Stimulated activated CD8-positive, alpha-beta memory T cell treated with anti-CD3 and anti-CD28 coated beads, Interleukin-12 subunit alpha, Interleukin-12 subunit beta, amount 100 ng/mL, for 4 hours (primary cell): ENCODE measurements at places on chromosomes 7 and 10.

- DNase-seq, result no peak
These were observed 2.1 kb downstream of the GHRHR start for GRCh38 chr7:30965883-30966282.

DNA sequence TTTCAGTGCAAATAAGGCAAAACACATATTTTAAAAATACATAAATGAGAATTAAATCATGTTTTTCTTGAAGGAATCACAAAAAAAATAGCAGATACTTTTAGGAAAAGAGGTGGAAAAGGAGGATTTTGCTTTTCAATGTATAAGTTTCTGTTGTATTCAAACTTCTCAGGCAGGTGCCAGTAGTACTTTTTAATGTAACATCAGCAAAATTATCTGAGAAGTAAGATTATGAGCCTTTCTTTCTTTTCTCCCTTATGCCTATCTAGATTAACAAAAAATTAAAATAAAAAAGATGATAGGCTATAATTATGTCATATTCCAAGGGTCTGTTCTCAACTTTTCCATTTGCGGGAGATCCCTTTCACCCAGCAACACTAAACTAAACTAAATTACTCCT lies 2.6 kb downstream of the DRGX start:
- DNase-seq, result no peak

DNA sequence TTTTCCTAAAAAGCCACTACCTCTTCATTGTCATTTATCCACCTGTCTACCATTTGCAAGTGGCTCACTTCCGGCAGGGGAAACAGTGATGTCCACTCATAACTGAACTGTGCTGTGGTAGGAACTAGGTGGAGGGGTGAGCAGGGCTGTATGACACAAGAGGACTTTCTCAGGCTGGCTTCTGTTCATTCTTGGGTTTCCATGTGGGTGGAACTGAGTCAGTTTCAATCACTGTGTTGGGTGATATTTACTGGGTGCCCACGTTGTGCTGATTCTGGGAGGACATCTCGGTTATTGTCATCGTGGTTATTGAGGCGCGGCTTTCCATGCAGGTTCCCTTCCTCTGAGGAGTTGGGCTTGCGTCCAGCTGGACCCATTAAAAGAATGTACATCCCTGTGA lies 38.8 kb downstream of the RAMP3 start:
- no peak for DNase-seq

DNA sequence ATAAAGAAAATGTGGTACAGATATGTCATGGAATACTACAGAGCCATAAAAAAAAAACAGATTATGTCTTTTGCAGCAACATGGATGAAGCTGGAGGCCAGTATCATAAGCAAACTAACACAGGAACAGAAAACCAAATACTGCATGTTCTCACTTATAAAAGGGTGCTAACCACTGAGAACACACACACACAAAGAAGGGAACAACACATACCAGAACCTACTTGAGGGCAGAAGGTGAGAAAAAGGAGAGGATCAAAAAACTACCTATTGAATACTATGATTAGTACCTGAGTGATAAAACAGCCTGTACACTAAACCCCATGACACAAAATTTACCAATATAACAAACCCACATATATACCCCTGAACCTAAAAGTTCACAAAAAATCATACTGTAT lies 144.6 kb downstream of the TPK1 start:
- DNase-seq, result no peak

DNA sequence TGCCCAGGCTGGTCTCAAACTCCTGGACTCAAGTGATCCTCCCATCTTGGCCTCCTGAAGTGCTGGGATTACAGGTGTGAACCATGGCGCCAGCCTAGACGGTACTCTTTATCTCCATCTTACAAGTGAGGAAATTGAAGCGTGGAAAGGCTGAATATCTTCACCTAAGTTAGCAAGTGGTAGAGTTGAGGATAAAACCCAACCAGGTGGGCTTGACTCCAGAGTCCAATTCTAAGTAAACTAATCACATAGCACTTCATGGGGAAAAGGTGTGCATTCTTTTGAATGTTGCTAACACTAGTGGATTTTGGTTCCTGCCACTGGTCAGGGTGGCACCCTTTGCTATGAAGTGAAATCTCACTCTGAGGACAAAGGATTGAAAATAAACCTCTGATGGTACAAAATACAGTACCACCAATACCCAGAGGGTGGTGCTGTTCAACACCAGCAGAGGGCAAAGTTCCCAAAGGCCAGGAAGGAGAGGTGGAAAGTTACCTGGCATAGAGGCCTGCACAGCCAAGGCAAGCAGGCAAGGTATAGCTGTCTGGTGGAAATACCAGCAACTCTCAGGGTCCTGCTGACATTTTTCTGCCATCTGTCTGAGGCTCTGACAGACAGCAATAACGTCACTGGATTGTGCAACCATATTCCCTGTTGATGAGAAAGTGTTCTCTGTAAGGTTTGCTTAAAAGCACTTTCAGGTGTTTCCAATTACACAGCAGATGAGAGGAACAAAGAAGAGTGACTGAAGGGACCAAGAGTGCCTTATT lies 17.6 kb downstream of the ZDHHC16 start:
- no peak for DNase-seq

DNA sequence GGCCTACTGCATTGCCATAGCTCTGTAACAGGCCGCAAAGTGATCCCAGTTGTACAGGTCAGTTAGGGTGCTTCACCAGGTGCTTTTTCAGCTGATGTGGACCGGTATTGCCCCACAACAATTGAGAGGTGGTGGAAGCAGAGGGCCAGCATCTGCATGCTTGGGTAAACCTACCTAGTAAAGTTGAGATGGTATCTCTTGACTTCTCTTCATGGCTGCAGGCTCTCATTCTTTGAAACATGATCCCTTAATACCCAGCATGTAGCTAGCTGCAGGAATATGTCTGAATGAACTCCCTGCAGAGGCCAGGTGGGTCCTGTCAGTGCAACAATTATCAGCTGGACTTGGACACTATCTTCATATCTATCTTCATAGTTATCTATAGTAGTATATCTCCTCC lies 60.7 kb upstream of the CCDC6 start:
- no peak for DNase-seq

DNA sequence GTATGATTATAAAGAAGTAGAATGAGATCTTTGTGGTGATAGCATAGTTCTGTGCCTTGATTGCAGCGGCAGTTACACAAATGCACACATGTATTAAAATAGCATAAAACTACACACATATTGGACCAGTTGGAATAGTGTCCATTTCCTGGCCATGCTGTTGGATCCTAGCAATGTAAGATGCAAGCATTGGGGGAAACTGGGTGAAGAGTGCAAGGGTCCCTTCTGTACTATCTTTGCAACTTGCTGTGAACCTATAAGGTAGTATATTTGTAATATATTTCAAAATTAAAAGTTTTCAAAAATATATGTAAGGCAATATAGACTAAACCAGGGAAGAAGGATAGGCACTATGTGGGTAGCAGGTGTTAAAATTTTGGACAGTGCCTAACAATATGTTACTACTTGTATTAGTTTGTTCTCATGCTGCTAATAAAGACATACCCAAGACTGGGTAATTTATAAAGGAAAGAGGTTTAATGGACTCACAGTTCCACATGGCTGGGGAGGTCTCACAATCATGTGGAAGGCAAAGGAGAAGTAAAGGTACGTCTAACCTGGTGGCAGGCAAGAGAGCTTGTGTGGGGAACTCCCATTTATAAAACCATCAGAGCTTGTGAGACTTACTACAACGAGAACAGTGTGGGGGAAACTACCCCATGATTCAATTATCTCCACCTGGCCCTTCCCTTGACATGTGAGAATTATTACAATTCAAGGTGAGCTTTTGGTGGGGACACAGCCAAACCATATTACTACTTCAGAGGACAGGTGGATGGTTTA lies 71.4 kb downstream of the RGS10 start:
- no peak for DNase-seq

DNA sequence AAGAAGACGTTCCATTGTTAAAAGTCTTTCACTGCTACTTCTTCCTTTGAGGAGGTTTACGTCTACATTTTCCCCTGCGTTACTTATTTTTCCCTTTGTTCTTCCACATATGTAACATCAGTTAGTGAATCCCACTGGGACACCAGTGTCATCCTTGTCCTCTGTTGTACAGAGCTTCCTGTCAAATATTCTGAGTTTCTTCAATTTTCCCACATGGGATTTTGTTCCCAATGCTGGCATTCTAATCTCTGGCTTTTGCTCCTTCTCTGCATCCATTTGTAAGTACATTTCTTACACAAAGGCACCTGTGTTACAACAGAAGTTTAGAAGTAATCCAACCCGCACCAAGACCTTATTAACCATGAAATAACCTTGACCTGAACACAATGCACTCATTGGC lies 627.4 kb upstream of the PFKP start:
- no peak for DNase-seq

DNA sequence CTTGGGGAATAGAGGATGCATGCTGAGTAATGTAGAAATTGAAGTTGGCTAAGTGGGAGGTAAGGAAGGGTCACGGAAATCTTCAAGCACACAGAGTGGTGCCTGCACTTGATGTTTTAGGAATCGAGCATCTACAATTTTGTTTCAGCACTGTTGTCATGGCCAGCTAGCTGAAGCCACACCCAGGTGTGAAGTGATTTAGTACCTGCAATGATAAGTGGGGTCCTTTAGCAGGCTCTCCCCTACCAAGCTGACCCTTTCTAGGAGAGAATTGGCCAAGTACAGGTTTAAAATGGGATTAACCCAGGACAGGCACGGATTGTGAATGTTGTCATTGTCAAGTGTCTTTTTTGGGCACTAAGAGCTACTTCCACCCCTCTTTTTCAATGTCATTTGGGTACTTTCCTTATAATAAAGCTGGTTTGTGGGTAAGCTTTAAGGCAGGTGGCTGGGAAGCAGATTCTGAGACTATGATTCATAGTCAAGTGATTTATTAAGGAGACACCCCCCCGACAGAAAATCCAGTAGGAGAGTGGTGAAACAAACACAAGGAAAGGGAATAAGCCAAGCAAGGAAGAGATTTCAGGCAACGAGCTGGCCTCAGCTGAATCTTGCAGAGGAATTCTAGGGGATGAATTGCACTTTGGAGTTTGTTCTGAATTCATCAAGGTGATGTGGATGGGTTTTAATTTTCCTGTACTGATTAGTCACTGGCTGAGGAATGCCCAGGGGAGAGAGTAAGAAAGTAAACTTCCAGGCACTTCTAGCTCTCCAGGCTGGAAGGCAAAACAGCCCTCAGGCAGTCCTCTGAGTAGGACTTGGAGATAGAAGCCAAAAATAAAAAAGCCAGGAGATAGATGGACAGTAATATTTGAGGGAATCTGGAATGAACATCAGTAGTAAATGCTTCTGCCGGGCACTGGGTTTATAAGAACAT lies 1128.4 kb downstream of the SORCS3 start:
- no peak for DNase-seq

GRCh38 chr10:80513106-80513505 lies 24.6 kb upstream of the SH2D4B start:
- no peak for DNase-seq

DNA sequence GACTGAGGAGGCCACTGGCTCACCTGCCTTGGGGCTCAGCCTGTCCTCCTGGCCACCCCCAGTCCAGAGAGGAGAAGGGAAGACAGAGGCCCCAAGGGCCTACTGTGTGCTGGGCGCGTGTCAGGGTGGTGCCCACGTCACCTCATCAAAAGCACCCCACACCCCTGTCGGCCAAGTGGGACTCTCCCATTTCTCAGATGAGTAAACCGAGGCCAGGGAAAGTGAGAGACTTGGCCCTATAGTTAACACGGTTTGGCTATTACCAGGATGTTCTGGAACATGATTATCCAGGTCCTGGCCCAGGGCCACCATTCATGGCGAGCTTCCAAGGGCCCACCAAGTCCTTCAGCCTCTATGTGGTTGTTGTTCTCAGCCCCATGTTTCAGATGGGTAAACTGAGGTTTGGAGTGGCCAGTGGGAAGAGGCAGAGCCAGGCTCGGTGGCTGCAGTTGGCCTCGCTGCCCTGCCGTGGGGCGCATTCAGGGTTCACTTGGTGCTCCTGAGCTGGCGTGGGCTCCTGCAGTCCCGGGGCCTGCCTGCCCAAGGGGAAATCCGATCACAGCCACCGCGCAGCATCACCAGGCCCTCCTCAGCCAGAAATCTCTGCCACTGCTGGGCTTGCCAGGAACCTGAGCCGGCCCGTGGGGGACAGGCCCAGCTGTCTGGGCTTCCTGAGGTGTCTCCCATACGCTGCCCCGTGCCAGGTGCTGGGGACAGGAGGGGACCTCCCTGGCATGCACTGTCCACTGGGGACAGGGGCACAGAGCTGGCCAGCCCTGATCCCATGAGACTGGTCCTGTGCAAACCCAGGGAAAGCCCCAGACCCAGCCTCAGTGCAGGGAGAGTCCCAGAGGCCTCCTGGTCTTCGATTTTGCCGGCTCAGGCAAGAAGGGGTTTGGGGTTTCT lies 117.7 kb upstream of the TNRC18 start:
- DNase-seq, result no peak

GRCh38 chr10:20582041-20582440 lies 315.1 kb downstream of the NEBL start:
- DNase-seq, result no peak

DNA sequence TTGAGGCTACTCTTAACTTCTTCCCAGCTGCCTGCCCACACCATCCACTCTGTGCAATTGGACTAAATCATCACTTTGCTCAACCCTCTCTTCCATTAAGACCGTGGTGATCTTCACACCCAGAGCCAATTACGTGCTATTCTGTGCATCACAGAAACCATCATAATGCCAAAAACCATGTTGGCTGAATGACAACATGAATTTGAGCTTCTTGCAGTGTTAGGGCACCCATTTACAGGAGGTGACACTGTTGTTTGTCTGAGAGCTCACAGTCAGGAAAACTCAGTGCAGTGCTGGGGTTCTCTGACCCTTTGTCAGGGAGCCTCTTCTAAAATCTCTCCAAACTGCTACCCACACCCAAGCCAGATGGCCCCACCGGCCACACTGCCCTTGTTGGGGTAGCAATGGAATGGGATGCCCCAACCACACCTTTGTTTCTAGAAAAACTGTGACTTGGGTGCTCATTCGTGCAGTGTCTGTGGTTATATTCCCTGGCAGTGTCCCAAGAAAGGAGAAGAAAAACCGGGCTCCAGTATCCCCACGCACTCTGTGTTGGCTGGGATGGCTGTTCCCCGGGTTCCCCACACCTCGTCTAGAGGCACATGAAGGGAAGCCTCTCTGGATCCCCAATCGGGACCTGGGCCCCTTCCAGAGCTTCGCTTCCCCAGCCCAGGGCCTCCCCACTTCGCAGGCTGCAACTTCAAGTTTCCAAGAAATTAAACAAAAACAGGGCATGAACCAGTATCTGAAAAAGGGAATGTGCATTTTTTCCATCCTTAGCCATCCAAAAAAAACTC lies 2.0 kb upstream of the TNS3 start:
- no peak for DNase-seq

- DNase-seq, result no peak
These were observed 29.2 kb downstream of the TFAM start for GRCh38 chr10:58414270-58415041.
